ENCODE measurements at places on chromosomes 4 and X. TPM values are rescaled to one million over a fixed set of nuclear protein-coding genes. Genes with fewer than 3 reads are reported as not detected.

Gene CTAG1B
- not detected for total RNA-seq

Gene FAT4
- total RNA-seq: 62.5 TPM

Gene ENPP6
- total RNA-seq: 0.11 TPM

Gene USP11
- 39.0 TPM for total RNA-seq

Gene SHROOM4
- 23.6 TPM for total RNA-seq

Gene RPA4
- 1.4 TPM for total RNA-seq

Gene GCNA
- total RNA-seq: 0.98 TPM

Gene RENBP
- total RNA-seq: 44.2 TPM

Gene CCDC158
- not detected for total RNA-seq

Gene CYSLTR1
- not detected for total RNA-seq

Gene SULT1E1
- total RNA-seq: 0.22 TPM

Gene TEX13D
- not detected for total RNA-seq

Gene POF1B
- 0.87 TPM for total RNA-seq

Gene CXCL5
- total RNA-seq: 0.09 TPM

Gene PDGFRA
- 1.1 TPM for total RNA-seq

Gene IL13RA1
- total RNA-seq: 117 TPM

Gene SMR3B
- not detected for total RNA-seq

Gene BGN
- 11.2 TPM for total RNA-seq

Gene PAGE2B
- total RNA-seq: not detected

Gene UGT2B28
- not detected for total RNA-seq

Gene TKTL1
- not detected for total RNA-seq

Gene TCEAL6
- not detected for total RNA-seq

Gene TRIML1
- not detected for total RNA-seq

Gene RPS6KA6
- total RNA-seq: 0.54 TPM

Gene ODAPH
- total RNA-seq: not detected

Gene PPEF2
- total RNA-seq: not detected

All from dermis lymphatic vessel endothelial cell (primary cell).